Stimulated activated naive CD4-positive, alpha-beta T cell (primary cell): ENCODE measurements at places on chromosomes 1 and 21.

GRCh38 chr21:38744861-38745260, 60.9 kb upstream of the ETS2 start:
- no peak for DNase-seq

DNA sequence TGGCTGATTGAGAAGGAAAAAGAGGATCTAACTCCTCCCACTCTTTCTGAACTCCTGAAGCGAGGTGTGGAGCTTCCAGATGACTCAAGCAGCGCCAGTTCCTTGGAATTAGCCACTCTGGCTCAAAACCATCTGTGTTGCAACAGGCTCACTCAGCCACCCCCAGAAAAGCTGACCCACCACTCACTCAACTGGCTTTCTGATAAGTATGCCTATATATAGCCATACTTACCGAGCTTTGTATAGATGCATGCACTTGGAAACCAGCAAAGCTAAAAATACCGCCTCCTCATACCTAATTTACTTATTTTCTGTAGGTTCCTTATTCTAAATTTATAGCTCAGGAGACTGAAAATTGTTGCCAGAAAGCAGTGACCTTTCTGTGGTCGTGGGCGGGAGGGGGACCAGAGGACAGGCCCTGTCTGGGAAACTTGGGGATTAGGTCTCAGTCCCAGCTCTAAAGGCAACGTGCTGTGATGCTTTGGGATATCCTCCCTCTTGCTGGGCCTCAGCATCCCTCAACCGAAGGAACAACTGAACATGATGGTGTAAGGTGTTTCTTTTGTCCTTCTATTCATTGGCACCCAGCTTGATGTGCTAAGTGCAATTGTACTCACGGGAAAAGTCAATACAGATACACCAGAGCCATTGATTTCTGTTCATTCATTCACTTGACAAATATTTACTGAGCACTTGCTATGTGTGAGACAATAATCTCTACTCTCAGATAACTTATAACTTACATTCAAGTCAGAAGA, 65.7 kb downstream of the NENF start:
- no peak for DNase-seq

- DNase-seq = no peak
These were observed 56.9 kb upstream of the LRP8 start for GRCh38 chr1:53384796-53385195.

DNA sequence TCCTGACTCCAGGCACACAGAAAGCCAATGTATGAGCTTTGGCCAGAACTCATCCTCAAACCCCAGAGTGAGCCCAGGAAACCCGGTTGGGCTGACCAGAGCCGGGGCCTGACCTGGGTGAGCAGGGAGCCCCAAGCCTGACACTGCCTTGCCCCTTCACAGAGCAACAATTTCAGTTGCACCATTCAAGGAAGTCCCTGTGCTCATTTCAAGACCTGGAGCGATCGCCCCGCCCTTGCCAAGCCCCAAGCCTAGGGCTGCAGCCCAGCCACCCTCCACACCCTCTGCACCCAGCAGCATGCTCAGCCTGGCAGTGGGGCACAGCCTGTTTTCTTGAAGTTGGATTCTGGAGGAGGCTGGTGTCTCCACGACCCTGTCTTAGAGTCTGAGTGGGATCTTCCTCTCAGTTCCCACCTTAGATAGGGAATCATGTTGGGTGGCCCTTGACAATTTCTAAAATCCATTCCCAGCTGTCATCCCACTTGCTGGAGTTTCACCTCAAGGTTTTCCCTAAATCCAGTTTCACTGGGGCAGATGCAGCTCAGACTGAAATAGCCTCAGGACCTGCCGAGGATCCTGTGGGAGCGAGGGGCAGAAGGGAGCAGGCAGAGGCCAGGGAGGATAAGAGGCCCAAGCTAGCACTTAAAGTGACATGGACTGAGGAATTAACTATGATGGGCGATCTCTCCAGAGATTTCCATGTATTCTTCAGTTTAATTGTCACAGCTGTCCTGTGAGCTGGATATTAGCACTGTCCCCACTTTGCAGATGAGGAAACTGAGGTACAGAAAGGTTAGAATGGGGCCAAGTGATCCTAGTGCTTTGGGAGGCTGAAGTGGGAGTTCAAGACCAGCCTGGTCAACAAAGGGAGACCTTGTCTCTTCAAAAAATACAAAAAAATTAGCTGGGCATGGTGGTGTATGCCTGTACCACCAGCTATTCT, 2.5 kb downstream of the NBL1 start:
- no peak for DNase-seq

DNA sequence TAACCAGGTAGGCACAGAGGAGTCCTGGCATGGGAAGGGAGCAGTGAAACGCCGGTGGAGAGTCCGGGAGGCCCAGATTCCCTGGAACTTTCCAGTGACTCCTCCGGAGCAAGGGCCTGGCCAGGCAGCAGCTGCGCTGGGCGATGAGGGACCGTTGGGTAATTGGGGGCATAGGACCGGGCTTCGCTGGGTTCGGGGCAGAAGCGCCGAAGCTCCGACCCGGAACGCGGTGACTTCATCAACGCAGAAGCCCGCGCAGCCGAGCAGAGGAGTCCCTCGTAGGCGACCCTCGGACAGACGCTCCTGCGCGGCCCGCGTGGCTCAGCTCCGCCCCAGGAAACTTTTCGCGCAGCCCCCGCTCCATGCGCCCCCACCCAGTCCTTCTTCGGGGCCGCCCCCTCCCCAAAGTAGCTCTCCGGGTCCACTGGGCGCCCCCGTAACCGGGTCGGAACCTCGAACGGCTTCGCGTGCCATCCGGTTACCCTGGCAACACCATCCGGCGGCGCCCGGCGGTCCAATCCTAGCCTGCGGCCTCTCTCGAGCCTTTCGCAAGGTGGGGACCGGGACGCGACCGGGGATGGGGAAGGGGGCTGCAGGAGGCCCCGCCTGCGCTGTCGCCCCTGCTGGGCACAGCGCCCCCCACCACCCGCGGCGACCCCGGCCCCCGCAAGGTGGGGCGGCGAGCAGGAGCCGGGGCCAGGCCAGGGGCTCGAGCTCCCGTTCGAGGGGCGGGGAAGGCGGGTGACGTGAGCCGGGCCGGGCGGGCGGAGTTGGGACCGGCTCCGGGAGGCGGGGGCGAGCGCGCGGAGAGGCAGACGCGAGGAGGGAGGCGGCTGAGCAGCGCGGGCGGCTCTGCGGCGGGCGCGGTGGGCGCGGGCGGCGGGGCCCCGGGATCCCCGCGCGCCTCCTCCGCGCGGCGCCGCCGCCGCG, at the start of gene AJAP1:
TSS of gene AJAP1 (plus strand) at position 814 of the 930 bp plus-strand sequence. CDS start 817 bp downstream, outside the sequence.
- no peak for DNase-seq

DNA sequence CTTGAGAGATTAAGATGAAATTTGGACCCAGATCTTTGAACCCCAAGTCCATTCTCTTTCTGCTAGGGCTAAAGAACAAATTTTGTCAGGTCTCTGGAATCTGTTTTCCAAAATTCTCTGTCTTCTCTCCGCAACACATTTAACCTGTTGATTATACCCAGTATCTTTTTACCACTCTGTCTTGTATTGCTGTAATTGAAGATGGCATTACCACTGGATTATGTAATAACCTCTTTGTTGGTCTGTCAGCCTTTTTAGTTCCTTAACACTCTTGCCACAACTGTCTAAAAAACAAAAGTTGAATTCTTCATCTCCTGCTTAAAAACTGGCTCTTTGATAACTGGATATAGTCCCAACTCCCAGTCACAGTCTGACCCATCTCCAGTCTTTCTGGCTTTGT, 3.0 kb downstream of the SRP9 start:
- DNase-seq = no peak

DNA sequence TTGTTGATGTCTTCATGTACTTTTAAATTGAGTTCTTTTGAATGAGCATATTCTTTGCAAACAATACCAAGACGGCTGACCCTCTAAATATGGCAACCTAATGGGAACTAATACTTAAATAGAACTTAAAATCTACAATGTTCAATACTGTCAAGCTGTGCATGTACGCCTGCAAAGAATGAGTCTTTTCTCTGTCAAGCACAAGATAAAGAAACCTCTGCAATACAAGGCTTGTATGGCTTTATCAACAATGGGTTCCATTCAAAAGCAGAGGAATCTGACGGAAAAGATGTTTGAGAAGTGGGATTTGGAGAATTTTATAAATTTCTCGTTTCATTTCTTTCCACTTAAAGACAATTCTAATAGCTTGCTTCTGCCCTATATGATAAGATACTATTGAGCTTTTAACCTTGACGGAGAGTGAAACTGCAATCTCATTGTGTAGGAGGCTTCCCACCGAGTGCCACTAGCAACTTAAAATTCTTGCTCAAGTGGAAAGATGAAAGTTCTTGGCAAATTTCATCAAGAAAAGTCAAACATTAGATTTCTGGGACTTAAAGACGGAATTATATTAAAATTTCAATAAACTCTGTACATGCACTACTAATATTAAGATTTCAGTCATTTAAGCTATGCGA, 119.8 kb downstream of the RGS21 start:
- no peak for DNase-seq

DNA sequence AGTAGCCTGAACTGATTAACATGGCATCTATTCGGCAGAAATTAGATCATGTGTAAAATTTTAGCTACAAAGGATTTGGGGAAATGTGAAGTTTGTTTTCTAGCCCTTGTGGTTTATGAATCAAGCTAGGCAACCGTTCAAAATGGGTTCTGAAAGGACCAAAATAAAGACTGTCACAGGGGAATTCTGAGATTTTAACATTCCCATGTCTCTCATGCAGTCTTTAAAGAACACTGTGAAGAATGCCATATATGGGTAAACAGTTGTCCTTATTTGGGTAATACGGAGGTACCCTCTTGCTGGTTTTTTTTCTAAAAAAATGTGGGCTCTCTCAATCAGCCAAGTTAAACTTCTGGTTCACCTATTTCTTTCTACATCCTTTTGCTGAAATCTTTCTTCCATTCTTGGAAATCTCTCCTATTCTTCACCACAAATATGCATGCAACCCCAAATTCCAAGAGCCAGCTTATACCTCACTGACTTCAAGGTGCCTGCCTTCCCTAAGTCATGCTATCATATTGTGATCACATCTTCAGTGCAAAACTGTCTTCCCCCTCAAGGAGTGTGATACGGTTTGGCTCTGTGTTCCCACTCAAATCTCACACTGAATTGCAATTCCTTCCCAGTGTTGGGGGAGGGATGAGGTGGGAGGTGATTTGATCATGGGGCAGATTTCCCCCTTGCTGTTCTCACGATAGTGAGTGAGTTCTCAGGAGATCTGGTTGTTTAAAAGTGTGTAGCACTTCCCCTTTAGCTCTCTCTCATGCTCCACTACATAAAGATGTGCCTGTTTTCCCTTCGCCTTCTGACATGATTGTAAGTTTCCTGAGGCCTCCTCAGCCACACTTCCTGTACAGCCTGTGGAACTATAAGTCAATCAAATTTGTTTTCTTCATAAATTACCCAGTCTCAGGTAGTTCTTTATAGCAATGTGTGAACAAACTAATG, 308.7 kb downstream of the TTLL7 start:
- DNase-seq = no peak

- DNase-seq = no peak
These were observed 132.0 kb downstream of the FOXD2 start for GRCh38 chr1:47569681-47570470.

GRCh38 chr1:223772771-223773160, 60.4 kb downstream of the CAPN2 start:
- DNase-seq = no peak

GRCh38 chr1:5670590-5671350, 321.5 kb downstream of the NPHP4 start:
- DNase-seq = no peak

DNA sequence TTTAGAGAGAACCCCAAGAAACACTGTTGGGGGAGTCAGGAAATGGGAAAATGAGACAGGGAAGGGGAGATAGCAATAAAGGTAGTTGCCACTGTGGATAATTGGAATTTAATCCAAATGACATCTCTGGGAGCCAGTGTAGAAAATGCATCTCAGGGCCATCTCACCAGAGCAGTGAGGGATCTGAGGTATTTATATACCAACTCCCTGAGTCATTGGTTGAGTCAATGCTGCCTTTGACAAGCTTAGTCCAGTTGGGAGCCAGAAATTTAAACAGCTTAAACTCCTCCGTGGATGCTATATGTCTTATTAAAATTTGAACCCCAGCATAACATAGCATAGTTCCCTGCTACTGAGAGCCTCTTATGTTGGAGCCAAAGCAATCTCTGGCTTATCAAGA, 140.3 kb downstream of the SLC30A10 start:
- DNase-seq = no peak

- DNase-seq = peak; percentile 25
These were observed 24.4 kb downstream of the RRAGC start for GRCh38 chr1:38834937-38835827.

- DNase-seq = no peak
These were observed 28.7 kb upstream of the CDC14A start for GRCh38 chr1:100323419-100324106.
